ENCODE measurements at places on chromosomes 6 and 20.
A peak's percentile ranks its signal among the peaks of the same experiment; 100 is the strongest.

DNA sequence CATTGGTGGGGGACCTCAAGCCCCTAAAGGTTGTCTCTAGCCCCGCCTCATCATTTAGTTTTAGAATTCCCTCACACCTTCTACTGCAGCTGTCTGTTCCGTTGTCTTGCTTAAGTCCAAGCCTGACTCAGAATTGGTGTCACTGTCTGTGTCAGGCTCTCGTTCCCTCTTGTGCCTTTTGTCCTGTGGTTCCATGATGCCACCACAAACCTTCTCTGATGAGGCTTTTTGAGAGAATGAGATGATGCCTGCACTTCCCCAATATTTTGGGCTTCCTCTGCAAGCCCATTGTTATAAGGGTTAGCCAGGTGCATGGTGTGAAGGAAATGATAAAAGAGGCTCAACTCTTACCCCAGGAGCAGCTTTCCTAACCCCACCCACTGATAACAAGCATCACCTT lies 8.1 kb upstream of the AKIRIN2 start:
- no peak for DNase-seq

DNA sequence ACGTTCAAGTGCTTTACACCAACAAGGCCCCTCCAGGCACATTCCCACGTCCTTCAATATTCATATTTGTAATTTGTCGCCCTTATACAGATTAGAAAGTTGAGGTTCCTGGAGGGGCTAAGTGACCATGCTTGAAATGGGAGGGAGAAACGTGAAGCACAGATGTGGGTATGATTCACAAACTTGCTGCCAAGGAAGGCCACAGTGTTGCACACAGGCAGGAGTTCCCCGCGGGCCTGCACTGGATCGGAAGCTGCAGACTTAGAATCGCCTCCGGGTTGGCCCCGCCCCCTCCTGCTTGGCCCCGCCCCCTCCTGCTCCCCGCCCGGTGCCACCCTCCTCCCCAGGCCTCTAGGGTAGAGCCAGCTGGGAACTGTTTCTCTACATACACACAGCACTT lies 58.2 kb upstream of the QKI start:
- DNase-seq = no peak

DNA sequence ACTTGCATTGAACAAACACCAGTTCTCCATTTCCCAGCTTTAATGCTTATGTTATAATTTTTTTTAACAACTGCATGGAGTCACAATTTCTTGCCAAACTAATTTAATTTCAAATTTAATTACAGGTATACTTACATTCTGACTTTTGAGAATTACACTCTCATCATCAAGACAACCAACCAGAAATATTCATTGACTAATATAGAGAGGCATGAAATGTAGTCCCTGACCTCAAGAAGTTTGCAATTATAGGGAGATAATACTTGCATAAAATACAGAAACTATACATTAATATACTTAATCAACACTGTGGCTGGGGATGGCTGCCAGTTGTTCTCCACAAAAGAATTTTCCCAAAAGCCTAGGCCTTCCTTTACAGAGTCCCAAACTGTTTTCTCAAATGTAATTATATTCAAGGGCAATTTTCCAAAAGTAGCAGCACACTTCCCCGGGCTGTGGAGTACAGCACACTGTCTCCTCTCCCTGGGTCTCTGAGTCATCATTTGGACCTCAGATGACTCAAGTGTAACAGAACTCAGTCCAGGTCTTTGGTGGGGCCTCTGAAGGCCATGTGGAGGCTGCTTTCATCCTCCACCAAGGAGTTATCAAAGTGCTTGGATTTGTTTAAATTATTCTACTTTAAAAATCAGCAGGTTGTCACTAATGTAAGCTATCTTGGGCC lies 114.1 kb downstream of the KIF16B start:
- DNase-seq = no peak

GRCh38 chr20:16491294-16491905 lies 81.8 kb downstream of the KIF16B start:
- no peak for DNase-seq

GRCh38 chr20:62342910-62343309 lies 24.2 kb downstream of the LAMA5 start:
- no peak for DNase-seq

DNA sequence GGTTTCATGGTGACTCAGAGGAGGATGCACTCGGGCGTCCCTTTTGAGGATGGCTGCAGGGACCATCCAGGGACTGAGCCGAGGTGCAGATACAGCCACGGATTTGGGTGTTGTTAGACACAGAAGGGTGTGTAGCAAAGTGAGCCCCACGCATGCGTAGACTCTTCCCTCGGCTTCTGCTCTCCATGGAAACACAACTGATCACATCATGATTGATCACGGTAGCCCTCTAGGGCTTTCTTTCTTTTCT lies 606 bp upstream of the ULBP1 start:
- peak; percentile 68 for DNase-seq

DNA sequence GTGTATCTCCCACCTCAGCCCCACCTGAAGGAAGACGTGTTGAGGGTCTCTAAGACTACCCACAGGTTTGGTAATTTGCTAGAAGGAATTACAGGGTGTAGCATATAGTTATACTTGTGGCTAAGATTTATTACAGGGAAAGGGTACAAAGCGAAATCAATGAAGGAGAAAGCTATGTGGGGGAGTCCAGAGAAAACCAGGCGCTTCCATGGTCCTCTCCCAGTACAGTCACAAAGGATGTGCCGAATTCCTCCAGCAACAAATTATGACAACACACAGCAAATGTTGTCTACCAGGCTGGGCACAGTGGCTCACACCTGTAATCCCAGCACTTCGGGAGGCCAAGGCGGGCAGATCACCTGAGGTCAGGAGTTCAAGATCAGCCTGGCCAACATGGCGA lies 64.1 kb upstream of the TGM3 start:
- DNase-seq = no peak

Measured in activated CD8-positive, alpha-beta memory T cell treated with anti-CD3 and anti-CD28 coated beads, Interleukin-2, amount 50 U/mL, for 48 hours (primary cell).